ENCODE measurements at places on chromosomes 5 and 9. TPM values are rescaled to one million over a fixed set of nuclear protein-coding genes. Genes with fewer than 3 reads are reported as not detected.

- no peak for DNase-seq
Measured at GRCh38 chr5:174359071-174359470, 313.6 kb downstream of the NSG2 start.

- no peak for DNase-seq
Measured at GRCh38 chr9:34374905-34375552, 1.7 kb downstream of the MYORG start.

DNA sequence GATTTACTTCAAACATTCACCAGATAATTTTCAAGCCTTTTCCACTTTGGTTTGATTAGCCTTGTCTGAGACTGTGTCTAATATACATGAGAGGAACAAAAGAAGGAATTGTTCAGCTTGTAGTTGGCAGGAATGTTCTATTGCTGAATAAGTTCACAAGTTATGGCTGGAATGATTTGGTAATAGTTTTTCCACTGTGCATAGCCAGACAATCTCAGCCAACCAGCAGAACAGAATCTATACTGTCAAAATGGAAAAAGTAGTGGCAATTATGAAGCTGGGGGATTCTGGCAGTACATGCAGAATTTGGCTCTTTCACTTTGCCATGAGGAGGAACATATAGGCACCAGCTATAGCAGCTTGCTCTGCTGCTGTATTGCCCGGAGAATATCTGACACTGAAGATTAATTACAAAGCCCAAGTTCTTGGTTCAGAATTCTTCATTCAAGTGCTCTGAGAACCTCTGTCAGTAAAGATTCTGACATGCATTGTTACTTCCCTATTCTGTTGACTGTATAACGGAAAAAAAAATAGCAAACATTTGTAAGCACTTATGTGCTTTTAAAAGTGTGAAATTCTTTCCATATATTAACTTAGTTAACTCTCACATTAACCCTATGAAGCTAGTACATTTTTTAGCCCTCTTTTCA is 150.6 kb downstream of the PRR16 start:
- peak; percentile 52 for DNase-seq

GRCh38 chr5:10233505-10233904 is 16.2 kb downstream of the ATPSCKMT start:
- DNase-seq: peak; percentile 71

Gene GLRA1
- total RNA-seq: not detected

GRCh38 chr5:149776361-149777305 is 46.5 kb downstream of the PPARGC1B start:
- DNase-seq: no peak

- no peak for DNase-seq
Measured at GRCh38 chr9:129785866-129786265, 17.1 kb upstream of the TOR1B start.

- DNase-seq: no peak
Measured at GRCh38 chr9:115913696-115914095, 239.9 kb upstream of the PAPPA start.

Gene IL13
- not detected for total RNA-seq

GRCh38 chr9:108113596-108113995 is 624.0 kb upstream of the KLF4 start:
- DNase-seq: no peak

- DNase-seq: no peak
Measured at GRCh38 chr9:82146677-82147076, 158.1 kb downstream of the SPATA31D1 start.

DNA sequence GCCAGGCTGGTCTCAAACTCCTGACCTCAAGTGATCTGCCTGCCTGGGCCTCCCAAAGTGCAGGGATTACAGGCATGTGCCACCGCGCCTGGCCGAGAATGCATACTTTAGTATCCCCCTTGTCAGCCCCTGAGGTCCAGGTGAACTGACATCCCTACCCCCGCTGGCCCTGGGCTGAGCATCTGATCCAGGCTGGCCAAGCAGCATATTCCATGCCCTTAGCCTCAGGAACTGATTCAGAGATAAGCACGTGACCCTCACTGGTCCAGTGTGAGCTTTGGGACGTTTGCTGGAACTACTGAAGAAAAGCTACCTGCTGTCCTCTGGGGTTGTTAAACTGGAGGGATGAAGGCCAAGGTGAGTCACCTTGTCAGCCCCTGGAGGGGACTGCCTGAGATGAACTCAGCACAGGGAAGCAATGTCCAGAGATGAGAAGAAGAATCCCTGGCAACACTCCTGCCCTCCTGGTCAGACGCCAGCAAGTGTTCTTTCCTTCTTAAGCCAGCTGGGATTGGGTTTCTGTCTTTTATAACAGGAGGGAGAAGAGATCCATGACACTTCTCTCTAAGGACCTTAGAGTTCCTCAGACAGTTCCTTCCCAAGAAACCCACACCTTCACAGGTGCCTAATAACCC is 59.1 kb upstream of the FBXW11 start:
- DNase-seq: no peak

Gene PRR7
- 38.8 TPM for total RNA-seq

DNA sequence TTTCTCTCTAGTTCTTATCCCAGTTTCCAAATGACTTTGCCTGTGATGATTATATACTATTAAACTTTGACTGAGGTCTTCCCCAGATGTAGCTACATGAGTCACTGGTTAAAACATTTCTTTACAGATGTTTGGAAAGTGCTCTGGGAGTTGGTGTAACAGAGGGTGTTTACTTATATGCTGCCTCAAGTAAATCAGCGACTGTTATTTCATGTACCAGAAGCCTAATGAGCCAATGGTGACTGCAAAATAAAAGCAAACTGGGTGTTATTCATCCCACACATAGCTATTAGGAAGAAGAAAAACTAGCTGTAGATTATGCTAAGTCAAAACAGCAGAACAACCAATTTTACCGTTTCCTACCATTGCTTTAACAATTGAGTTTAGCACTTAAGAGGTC is 929.7 kb upstream of the SEMA6A start:
- DNase-seq: no peak

Gene PDCD1LG2
- total RNA-seq: not detected

DNA sequence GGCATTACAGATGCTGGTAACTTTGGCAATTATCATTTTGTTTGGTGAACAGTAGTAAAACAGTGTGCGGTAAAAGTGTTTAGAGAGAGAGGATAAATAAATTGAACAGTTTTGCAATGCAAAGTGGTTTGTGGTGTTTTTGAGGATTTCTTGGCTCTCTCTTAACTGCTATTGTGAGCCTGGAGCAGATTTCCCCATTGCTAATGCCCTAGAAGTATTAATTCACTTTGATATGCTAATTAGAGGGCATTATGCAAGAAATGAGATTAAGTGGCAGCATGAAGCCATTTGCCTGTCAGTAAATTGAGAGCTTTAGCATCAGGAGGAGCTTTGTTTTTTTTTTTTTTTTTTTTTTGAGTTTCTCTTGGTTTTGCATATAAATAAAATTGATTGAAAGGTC is 8.2 kb downstream of the PBX3 start:
- DNase-seq: no peak

Gene MAMDC4
- total RNA-seq: 0.80 TPM

DNA sequence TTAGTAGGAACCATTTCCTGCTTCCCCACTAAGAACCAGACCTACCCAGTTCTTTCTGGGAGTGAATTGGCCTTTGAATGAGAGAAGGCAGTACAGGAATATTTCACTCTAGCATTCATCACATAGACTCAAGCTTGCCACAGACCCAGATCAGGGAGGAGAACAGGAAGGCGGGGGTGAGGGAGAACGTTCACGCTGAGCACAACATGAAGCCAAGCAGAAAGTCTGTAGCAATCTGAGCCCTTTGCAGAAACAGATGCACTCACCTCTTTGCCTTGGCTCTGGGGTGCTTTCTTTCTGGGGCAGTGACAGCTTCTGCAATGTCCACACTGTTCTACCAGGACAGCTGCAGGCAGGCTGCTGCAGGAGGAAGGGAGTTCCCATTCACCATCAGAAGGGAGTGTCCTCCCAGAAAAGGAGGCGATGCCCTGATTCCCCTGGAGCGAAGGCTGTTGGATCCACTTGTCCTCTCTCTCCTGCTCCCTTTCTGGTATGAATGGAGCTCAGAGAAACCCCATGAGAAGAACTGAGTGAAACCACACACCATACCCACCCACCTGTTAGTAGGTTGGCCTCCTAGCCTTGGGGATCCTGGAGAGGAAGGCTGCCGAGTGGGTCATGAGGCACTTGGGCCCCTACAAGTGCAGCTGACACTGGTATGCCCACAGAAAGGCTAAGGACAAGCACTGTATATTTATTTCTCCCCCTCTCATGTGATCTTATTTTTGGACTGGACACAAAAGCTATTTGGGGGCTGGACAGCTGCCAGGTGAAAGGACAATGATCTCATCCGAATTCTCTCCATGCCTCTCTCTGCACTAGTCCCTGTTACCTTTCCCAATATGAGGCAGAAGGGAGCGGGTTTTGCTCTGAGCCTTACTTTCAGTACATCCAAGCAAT is 11.7 kb upstream of the FGF1 start:
- DNase-seq: no peak

Gene HAUS6
- total RNA-seq: 40.9 TPM

DNA sequence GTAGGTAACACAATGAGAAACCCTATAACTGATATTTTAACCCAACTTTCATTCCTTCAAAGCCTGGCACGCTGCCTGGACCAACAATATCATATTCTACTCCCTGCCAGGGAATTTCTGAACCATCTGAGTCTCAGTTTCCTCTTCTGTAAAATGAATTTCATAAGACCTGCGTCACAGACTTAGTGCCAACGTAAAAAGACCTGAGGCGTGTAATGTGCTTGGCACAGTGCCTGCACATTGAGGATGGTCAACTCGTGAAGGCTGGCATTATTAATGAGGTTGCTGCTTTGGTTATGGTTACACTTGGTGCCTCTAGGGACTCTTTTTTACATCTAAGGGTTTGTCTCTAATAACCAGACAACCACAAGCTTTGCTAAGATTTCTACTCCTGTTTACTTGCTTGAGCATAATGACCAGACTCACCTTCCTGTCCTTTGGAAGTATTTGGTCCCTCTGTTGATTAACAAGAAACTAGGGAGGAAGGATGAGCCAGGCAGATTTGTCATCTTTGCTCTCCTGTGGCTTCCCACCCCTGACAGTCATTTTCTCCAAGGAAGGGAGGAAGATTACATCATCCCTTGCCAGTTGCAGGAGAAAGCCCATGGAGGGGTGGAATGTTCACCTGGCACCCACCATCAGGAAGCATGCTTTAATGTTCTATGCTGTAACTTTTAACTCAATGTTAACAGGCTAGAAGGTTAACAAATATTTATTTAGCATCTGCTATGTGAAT is 79.0 kb downstream of the PAPPA start:
- peak; percentile 75 for DNase-seq

GRCh38 chr9:124105266-124105665 is 93.7 kb downstream of the LHX2 start:
- DNase-seq: no peak

GRCh38 chr5:145975361-145976066 is 39.1 kb downstream of the SH3RF2 start:
- DNase-seq: peak; percentile 7

Gene FAM81B
- total RNA-seq: not detected

Gene PITX1
- total RNA-seq: 0.11 TPM

DNA sequence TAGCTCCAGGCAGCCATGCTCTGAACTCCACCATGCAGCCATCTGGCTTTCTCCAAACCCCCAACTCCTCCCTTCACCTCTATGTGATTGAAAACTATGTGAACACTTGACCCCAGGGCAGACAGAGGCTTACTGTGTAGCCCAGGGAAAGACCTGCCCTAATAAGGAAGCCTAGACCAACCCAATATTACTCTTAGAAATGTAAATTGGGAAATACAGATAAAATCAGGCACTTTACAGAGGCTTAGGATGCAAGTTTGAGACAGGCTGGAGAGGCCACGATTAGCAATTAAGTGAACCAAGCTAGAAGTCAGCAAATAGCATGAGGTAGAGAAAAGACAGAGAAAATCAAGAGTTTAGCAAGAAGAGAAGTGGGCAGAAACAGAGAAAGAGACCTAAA is 141.7 kb upstream of the ABCA1 start:
- DNase-seq: no peak

DNA sequence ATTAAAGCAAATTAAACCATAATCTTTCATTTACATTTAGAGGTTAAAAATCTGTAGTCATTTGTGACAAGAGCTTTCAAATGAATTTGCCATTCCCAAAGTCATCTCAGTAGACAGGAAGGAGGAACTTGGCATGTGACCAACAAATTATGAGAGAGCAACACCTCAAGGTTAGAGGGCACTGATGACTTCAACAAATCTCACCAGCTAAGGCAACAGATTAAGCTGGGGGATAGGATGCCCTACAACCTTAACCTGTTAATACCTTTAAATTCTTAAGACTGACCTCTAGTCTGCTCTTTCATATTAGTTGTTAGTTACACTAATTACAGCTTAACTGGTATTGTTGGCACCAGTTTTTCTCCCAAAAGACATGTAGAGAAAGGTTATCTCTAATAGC is 18.4 kb downstream of the POU5F2 start:
- no peak for DNase-seq

DNA sequence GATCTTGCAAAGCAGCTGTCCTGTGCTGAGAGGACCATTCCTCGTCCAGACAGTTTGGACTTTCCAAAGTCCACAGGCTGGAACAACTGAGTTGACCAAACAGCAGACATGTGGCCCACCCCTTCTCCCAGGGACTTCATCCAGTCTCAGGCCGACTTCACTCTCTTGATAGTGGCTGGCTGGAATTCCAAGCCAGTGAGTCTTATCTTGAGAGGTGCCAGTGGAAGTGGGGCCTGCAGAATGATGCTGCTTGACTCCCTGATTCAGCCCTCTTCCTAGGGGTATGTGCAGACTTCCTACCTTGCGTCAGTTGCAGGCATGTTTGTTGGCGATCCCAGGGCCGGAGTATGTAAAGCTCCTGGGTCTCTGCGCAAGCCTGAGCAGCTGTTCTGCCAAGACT is 131.4 kb upstream of the TSLP start:
- no peak for DNase-seq

Gene PCDHA2
- total RNA-seq: 0.08 TPM

GRCh38 chr5:157820593-157821252 is 38.2 kb downstream of the CLINT1 start:
- peak; percentile 67 for DNase-seq

Gene ARID3C
- total RNA-seq: 0.26 TPM

Gene PTGDS
- not detected for total RNA-seq

GRCh38 chr5:136143763-136144162 is 11.1 kb downstream of the SMAD5 start:
- DNase-seq: no peak

Gene PKD2L2
- total RNA-seq: 0.11 TPM

DNA sequence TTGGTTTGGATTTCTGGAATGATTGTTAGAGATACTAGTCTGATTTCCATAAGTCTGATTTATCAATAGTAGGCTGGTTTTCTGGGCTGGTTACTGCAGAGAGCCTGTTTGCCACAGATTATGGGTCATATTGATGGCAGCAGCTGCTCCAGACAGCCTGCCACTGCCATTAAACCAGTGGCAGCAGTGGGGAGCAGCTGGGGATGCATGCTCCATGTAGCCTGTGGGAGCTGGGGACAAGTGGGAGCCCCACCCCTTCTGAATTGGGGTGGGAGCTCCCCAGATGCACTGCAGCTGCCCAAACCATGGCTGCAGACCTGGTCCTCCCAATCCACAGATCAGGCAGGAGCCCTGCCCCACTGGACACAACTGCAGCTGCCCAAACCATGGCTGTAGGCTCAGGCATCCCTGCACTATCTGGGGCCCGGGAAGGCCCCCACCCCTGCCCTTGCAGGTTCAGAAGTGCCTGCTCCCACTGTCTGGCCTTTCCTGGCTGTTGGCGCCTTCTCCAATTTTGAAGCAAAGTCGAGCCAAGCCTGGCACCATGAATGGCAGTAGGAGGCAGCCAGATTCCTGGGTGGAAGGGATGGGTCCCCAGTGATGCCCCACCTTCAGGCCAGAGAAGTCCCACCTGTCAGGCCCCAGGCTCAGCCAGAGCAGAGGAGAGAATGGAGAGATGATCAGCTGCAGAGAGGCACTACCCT is 402.9 kb upstream of the TYRP1 start:
- no peak for DNase-seq

GRCh38 chr5:165328846-165329245 is 1823.4 kb downstream of the MAT2B start:
- DNase-seq: no peak

All from SK-MEL-5 (cell line).